ENCODE measurements at places on chromosomes 5 and 9.
A peak's percentile ranks its signal among the peaks of the same experiment; 100 is the strongest.

DNA sequence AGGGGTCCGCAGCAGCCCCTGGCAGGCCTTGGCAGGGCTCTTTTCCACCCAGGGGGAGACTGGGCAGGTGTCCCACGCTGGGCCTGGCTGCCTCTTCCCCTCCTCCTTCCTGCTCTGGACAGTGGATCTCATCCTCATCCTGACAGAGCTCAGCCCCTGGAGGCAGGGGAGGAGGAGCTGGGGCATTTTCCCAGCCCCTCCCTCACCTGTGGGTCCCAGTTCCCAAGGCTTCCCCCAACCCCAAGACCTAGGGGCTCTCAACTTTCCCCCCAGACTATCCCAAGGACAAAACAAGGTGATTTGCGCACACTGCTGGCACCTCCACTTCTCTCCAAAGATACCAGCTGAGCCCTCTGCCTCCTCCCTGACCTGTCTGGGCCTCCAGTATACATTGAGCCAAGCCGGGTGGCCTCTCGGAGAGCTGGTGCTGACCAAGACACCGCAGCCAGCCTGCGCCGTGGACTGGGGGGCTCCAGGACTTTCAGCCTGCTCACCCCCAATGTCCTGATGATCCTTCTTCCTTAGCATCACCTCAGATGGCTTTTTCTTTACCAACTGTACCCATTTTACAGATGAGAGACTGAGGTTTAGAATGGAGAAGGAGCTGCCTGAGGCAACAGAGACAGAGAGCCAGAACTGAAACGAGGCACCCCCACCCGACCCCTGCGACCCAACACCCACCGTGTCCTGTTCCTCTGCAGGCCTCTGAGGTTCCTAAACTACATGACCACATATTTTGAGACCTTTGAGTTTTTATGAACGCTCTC lies 126.6 kb downstream of the BARX1 start:
- no peak for DNase-seq

- DNase-seq = no peak
These were observed 100.9 kb upstream of the IL6ST start for GRCh38 chr5:56095579-56096102.

GRCh38 chr9:125558453-125559092 lies 148.4 kb downstream of the MAPKAP1 start:
- DNase-seq = peak; percentile 80

DNA sequence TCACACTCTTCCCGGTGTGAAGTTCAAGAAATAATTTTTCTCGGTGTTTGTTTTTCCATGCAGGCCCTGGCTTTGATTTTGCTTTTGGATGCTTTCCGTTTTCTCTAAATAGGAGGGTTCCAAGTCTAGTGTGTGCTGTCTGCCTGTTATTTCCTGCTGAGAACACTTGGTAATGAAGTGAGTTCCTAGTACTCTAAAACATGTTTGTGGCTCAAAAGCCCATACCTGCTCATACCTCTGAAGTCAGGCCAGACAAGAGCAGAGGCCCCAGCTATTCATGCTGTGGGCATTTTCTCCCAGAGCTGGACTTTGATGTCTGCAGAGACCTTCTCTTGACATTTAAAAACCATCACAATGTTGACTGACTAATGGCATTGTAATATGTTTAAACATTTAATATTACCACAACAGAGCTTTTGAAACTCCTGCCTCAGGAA lies 211.2 kb downstream of the GOLPH3 start:
- peak; percentile 40 for DNase-seq

- DNase-seq = peak; percentile 86
These were observed 40.3 kb upstream of the CDKN2AIPNL start for GRCh38 chr5:134451936-134452505.

DNA sequence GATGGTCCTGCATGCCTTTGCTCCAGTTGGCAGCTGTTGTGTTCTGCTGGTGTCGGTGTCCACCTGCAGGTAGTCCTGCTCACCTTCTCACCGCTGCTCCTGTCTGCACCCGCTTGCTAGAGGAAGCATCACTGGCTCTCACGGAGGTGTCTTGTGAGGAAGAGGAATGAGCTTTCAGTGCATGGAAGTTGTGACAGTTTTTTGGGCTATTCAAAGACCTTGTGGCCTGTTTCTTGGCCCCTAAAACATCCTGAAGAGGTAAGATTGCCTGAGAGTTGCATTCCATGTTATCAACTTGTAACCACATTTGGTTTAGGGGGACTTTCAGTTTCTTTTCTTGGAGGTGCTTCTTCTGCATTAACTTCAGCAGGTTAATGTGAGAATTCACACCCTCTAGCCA lies 85.6 kb downstream of the MACROH2A1 start:
- no peak for DNase-seq

DNA sequence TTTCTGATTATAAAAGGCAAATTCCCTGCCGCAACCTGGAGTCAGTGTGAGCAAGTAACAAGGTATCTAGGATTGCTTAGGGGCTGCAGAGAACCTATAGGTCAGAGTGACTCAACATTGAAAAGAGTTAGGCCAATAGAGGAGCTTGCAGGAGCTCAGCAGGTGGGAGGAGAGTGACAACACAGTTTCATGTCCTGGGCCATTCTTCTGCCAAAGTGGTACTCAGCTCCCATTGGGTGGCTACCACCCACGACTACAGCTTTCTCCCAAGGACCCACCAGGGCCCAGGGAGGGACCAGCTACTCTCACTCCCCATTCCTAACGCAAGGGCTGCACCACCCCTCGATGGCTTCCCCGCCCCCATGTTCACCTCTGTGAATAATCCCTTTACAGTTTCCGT lies 86.7 kb upstream of the SPATA31C2 start:
- DNase-seq = peak; percentile 5

- DNase-seq = no peak
These were observed 14.6 kb downstream of the LCN9 start for GRCh38 chr9:135677641-135678168.

DNA sequence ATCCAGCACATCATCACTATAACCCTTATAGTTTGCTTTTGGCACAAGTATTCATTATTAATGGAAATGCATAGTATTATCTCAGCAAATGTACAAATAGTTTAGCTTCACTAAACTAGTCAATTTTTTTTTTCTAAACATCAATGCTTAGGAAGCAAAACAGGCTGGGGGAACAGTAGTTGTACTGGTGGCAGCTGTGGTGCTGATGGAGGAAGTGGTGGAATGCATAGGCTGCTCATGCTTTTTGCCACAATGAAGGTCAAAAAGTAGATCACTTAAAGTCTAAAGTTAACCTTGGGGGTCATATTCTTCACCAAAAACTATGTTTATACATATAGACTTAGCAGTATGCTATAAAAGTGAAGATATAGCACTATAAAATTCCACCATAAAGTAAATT lies 36.3 kb upstream of the CDKN2B start:
- DNase-seq = no peak

GRCh38 chr5:119390404-119390803 lies 34.6 kb downstream of the TNFAIP8 start:
- no peak for DNase-seq

- DNase-seq = no peak
These were observed 91.8 kb upstream of the DMRT1 start for GRCh38 chr9:749716-750115.

DNA sequence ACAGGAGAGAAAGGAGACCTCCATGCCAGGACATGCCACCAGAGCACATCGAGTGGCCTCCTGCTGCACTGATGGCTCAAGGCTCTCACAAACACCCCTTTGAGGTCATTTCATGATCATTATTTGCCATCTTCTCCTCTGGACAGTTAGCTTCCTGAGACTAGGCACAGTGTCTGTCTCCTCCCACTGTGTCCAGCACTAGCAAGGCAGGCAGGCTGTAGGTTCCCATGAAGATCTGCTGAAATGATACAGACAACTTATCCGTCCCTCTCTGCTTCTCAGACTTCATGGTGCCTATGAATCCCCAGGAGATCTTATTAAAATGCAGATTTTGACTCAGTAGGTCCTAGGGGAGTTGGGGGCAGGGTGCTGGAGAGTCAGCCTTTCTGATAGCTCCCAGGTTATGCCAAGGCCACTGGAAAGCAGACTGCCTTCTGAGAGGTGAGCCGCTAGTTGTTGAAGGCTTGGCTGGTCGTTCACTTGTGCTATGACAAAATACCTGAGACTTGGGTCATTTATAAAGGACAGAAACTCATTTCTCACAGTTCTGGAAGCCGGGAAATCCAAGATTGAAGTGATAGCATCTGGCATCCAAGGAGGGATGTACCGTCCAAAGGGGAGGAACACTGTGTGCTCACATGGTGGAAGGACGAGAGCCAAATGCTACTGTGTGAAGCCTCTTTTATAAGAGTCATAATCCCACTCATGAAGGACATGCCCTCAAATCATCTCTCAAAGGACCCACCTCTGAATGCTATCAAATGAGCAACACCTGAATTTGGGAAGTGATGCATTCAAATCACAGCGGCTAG lies 183.4 kb downstream of the SPOCK1 start:
- DNase-seq = no peak

- peak; percentile 4 for DNase-seq
These were observed 56.9 kb downstream of the VCAN start for GRCh38 chr5:83528439-83528769.

DNA sequence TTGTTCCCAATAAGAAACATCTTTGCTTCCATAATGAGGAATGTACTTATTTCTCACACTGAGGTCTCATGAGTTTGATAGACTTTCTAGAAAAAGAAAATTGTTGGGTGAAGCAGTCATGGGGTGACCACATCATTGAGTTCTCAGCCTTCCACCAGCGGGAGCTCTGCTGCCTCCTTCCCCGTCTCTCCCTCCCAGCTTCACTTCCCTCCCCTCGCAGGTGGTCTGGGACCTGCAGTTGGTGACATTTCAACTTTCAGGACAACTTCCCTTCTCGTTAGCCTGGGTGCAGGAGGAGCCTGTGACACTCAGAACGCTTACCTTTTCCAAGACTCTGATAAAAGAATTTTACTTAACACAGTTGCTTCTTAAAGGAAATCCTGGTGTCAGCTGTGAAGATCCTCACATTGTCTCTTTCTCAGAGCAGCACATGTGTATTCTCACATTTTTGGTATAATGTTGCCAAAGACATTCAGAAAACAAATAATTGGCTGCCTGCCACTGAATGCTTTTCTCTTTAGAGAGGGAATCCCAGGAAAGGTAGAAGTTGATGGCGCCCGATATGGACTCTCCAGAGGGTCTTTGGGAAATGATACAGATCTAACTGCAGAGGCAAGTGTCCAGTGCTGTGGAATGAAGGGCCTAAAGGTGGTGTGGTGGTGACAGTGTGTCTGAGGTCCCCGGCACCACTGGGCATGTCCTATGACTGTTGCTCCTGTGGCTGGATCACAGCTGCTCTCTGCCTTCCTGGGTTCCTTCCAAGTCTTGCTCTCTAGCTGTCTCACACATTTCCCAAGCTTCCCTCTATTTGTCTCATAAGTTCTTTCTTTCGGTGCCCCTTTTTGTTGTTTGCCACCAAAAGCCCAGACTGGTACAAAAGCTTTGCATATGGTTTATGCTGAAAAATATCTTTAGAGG lies 238.1 kb downstream of the GAS1 start:
- no peak for DNase-seq

DNA sequence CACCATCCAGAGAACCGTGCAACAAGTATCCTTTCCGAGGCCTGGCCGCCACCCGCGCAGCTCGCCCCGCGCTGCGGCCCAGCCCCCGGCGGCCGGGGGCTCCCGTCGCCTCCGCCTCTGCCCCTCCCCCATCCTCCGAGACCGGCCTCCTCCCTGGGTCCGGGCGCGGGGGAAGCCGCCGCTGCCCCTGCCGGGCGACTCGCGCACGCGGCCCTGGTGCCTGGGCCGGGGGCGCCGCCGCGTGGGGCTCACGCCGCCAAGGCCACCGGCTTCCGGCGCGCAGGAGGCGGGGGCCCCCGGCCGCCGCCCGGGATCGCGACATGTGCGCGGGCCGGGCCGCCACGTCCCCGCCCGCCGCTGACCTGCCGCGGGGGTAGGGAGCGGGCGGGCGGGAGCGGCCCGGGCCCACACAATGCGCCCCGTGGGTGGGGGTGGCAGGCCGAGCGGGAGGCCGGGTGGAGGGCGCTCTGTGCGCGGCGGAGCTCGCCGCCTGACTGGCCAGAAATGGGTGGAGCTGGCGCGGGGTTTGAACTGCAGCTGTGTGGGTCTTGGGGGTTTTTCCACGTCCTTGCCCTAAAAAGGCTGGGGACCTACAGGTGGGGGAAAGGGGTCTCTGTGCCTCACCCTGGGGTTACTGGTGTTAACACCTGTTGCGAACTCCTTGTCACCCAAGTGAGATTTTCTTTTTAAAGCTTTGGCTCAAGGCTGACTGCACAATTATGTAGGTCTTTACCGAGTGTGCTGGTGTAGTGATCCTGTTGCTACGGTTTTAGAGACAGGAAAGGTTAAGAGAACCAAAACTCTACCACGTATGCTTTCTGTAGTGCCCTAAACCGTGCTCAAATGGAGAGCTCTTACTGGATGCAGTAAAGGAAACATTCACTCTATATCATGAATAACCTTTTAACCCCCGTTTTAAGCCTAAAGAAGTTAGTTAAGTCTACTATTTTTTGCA lies 32.3 kb downstream of the TNPO1 start:
- DNase-seq = peak; percentile 37
